NCI-H2081 treated with DMSO at 0.1 percent for 48 hours (cell line): ENCODE measurements at places on chromosomes 4 and X.
A peak's percentile ranks its signal among the peaks of the same experiment; 100 is the strongest.

DNA sequence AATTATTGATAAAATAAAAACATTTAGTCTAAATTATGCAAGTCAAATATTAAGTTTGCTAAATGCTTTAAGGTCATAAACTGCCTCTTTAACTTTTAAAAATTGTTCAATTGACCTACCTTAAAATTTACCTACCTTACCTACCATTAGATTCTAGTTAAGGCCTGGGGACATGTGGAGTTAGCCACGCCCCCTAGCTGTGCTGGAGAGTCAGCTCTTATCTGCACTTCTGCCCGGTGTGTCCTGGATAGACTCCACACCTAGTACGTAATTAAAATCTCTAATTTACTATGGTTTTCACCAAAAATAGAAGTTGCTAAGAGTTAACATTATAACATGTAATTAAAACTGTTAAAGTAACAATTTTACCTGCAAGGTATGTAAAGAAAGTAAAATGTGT lies 22.7 kb downstream of the TENM3 start:
- no peak for DNase-seq

DNA sequence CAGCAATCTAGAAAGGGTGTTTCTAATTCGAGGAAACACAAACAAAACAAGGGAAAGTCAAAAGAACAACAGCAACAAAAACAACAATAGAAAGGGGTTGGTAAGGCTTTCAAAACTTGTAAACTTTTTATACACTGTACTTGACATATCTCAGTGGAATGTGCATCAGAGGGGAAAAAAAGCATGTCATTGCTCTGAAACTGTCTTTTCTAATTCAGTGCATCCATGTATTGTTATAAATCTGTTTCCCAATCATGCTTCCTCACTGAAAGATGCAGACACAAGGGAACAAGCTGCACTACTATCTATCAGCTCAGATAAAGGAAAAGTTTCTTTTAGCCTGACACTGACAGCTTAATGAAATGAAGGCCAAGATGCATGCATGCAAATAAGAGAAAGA lies 44.2 kb upstream of the PCDH18 start:
- DNase-seq: no peak

DNA sequence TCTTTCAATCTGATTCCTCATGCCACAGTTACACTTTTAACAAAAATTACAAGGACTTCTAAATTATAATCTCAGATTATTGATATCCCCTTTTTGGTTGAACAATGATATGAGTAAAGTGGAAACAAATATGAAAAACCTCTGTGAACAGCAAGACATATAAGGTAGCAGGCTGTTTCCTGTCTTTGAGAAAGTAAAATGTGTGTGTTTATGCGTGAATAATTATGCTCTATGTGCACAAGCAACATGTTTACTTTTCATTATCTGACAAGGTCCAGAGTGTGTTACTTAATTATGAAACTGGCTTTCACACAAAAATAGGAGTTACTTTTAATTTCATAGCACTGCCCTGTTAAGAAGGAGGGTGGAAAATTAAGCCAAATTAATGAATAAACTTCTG lies 43.1 kb downstream of the DDIT4L start:
- DNase-seq: no peak

- no peak for DNase-seq
These were observed 43.1 kb upstream of the GPR78 start for GRCh38 chr4:8537041-8537461.

DNA sequence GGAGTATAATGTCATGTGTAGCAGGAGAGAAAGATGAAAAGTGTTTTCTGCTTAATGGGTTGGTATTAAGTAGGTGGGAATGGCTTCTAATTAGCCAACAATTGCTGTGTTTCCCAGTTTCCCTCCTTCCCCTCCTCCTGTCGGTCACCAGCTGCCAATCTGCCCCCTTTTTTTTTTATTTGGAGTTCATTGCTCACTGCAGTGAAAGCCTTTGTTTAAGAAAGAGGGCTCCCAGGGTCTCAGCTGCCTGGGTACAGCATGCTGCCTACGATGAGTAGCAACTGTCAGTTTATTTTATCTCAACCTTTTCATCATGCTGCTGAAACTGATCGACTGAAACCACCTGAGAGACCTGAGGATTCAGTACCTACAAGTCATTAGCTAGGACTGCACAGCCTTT lies 149.0 kb downstream of the POU4F2 start:
- no peak for DNase-seq

DNA sequence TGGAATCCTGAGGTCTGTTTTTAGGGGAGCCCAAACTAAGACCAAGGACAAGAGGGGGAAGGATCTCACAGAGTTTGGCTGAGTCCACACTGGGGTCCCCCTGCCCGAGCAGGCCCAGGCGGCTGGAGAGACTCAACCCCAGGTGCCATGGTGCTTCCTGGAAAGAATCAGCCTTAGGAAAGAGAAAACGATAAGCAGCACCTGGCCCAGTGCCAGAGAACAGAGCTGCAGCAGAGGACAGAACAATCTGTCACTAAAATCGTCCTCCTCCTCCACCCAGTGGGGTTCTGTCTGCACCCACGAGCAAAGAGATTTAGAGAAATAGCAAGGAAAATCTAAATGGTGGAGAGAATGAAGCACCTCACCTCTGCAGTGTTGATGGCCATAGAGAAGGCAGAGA lies 470.5 kb downstream of the BCOR start:
- DNase-seq: no peak

DNA sequence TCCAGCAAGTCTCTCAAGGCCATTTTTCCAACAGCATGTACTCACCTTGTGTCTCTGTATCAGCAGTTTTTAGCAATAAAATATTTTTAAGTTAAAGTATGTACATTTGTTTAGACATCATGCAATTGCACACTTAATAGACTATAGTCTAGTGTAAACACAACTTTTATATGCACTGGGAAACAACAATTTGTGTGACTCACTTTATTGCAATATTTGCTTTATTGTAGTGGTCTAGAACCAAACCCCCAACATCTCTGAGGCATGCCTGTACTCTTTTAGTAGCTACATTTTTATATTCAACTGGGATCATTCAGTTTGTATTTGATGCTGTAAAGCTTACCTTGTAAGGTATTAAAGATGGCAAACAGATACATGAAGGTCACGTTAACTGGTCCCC lies 14.7 kb upstream of the PHKA2 start:
- no peak for DNase-seq

- no peak for DNase-seq
These were observed 6.2 kb downstream of the CSF2RA start for GRCh38 chrX:1274786-1275185.

DNA sequence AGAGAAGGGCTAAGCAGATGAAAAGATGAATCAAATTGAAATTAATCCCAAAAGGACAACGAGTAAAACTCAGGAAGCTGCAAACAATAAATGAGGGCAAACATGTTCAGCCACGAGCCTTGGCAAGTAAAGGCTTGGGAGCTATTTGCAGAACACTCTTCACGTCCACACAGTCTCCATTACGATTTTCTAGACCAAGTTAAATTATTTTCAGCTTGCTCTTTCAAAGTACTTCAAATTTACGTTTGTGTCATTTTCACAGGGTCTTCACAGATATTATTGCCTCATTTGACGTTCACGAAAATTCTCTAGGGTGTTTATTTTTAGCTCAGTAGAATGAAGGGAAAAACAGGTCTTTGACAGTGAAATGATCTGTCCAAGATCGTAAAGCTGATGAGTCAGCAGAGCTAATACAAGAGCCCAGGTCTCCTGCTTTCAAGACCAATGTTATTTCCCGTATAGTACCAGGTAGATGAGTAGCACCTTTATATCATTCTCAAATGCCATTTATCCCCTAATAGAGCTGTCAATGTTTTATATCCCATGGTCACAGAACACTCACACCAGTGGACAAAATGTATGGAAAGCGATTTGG lies 20.9 kb downstream of the KLB start:
- DNase-seq: no peak

- peak; percentile 35 for DNase-seq
These were observed 934.5 kb upstream of the TENM3 start for GRCh38 chr4:181308476-181309312.
